Karpas-422 (cell line): ENCODE measurements at places on chromosomes 5 and 9.

DNA sequence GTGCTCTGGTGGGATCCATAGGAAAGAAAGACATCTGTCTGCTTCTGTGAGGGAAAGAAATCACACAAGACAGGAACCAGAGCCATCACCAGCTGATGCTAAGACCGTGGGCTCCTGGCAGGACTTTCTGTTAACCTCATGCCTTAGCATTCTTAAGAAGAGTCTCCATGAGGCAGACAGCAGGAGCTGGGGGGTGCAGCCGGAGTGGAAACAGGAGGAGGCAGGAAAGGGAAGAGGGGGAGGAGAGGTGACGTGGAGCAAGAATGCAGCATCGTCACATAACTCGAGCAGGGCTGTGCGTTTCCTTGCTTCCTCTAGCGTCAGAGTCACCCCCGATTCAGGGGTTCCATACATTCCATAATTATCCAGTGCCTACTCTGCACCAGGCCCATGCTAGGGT, 53.6 kb downstream of the ERGIC1 start:
- no peaks in the 10 kb centered on the region for H3K27me3 ChIP-seq
- H3K27ac ChIP-seq: no peak overlapping the region
- H3K36me3 ChIP-seq: no peaks in the 10 kb centered on the region
- no peak overlapping the region for H3K4me3 ChIP-seq

DNA sequence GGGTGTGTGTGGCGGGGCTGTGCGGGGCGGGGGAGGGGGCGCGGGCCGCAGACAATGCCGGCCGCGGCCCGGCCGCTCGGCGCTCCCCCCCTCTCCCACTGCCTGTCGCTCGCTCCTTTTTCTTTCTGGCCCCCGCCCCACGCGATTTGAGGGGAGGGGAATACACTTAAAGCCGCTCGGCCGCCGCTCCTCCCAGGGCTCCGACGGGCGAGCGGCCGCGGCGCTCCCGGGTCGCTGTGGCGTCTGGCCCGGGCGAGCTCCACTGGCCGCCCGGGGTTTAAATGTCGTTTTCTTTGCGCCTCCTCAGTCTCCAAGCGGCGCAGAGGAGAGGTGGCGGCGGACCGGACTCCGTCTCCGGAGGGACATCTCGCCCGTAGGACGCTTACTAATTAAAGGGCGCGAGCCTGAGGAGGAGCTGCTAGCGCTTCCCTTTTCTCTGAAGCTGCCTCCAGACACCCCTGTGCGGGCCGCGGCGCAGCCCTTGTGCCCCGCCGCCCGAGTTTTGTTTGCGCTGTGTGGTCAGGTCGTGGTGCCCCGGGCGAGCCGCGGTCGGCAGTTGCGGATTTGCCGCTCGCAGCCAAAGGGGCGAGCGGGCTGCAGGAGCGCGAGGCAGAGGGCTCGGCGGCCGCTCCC, 1.4 kb downstream of the ZSWIM6 start:
- H3K4me1 ChIP-seq: peaks cover 30% of the 10 kb centered on the region
- no peaks in the 10 kb centered on the region for H3K36me3 ChIP-seq
- no peak overlapping the region for H3K27ac ChIP-seq
- DNase-seq: peak; percentile 60
- H3K27me3 ChIP-seq: peaks cover 4% of the 10 kb centered on the region; the same call in 1 of the 2 replicates

DNA sequence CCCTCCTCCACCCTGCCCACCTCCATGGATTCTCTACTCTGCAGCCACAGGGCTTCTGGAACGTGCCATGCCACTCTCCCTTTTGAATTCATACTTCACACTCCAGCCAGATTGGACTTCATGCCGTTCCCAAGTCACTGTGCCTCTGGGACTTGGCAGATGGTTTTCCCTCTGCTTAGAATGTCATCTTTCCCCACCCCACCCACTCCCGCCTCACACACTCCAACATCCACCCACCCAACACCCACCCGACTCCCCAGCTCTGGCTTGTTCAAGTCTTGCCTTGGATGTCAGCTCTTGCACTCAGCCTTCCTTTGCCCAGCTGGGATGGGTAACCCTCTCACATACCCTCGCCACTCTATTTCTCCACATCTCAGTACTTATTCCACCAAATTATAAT, 142.1 kb upstream of the DHFR start:
- no peak for DNase-seq
- no peak overlapping the region for H3K4me3 ChIP-seq
- H3K27me3 ChIP-seq: no peaks in the 10 kb centered on the region
- peaks cover 22% of the 10 kb centered on the region for H3K36me3 ChIP-seq
- H3K4me1 ChIP-seq: peaks cover 23% of the 10 kb centered on the region

GRCh38 chr9:126232461-126232860, 94.2 kb upstream of the MVB12B start:
- H3K27me3 ChIP-seq: no peaks in the 10 kb centered on the region
- no peaks in the 10 kb centered on the region for H3K36me3 ChIP-seq
- H3K4me1 ChIP-seq: no peaks in the 10 kb centered on the region

DNA sequence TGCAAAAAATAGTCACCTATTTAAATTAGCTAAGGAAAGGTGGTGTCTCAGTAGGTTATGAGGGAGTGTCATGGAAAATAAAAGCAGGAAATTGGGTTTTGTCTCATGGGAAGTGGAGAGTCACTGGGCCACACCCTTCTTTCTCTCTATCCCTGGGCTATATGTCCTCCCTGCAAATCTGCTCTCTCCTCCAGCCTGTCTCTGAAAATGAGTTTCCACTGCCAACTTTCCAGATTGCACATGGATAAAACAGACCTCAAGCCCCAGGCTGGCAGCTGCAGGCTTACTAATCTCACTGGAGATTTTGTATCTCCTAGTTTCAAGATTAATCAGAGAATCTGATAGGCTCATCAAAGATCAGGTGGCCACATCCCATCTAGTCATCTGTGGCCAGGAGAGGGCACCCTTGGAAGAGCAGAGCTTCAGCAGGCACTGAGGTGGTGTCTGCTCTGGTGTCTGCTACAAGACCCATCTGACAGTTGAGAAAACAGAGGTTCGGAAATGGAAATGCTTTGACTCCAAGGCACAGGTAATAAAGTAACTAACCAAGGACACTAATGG, 178.9 kb downstream of the MSX2 start:
- no peaks in the 10 kb centered on the region for H3K4me1 ChIP-seq
- no peaks in the 10 kb centered on the region for H3K27me3 ChIP-seq
- peak; percentile 53 for DNase-seq
- no peak overlapping the region for H3K4me3 ChIP-seq
- H3K27ac ChIP-seq: no peak overlapping the region
- H3K36me3 ChIP-seq: no peaks in the 10 kb centered on the region

DNA sequence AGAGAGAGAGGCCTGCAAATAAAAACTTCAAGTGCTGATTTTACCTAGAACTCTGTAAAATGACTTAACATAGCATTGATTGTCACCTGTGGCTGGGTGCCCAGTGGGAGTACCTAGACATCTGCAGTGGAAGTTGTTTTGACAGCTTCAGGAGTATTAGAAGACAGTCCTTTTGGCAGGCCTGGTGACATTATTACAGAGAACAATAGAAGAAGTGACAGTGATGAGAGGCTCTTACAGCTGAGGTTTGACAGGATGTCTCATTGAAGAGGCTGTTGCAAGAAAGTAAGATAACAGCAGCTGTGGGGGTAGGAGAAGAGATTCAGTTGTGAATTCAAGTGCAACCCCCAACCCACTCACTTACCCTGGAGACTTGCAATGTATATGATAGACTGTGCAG, 27.9 kb upstream of the MUSK start:
- H3K4me1 ChIP-seq: no peaks in the 10 kb centered on the region
- no peaks in the 10 kb centered on the region for H3K36me3 ChIP-seq
- no peak overlapping the region for H3K27ac ChIP-seq
- H3K4me3 ChIP-seq: no peak overlapping the region

DNA sequence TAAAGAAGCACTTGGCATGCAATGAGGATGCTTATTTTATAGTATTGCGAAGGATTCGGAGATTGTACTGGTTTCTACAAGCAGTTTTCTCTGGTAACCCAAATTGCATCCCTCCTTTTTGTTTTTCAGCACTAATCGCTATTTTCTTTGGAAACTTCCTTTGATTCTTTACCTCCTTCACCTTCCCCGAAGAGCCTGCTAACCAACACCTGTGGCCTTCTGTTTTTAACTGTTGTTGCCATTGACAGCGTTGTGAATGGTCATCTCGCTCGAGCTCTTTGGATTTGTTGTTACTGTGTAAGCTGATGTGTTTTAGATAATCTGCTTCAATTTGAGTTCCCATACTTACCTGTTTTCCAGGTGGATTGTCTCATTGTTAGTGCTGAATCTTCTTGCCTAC, 1.1 kb downstream of the CNOT6 start:
- peak overlapping the region; percentile 90 for H3K4me3 ChIP-seq
- peaks cover 24% of the 10 kb centered on the region for H3K36me3 ChIP-seq
- H3K27ac ChIP-seq: no peak overlapping the region
- H3K4me1 ChIP-seq: peaks cover 22% of the 10 kb centered on the region
- DNase-seq: peak; percentile 55
- no peaks in the 10 kb centered on the region for H3K27me3 ChIP-seq

GRCh38 chr9:82436475-82436874, 447.9 kb downstream of the SPATA31D1 start:
- H3K27me3 ChIP-seq: no peaks in the 10 kb centered on the region
- no peaks in the 10 kb centered on the region for H3K4me1 ChIP-seq
- no peak for DNase-seq

DNA sequence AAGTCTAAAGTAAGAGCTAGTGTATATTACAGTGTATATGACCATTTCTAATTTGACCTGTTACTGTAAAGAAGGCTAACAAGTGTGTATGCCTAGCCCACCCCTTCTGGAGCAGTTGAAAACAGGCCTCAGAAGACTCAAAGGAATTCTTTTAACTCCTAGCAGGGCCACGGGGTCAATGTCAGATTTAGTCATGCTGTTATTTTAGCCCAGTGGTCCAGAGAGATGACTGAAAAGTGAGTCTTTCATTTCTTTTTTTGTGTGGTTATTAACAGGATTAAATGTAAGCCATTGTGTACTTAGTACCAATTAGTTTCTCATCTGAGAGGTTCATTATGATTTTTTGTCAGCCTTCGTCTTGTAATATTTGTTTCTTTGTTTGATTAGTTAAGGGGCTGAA, 24.4 kb downstream of the ZCCHC7 start:
- peaks cover 96% of the 10 kb centered on the region for H3K4me1 ChIP-seq
- DNase-seq: peak; percentile 76
- no peaks in the 10 kb centered on the region for H3K27me3 ChIP-seq
- H3K36me3 ChIP-seq: peaks cover 29% of the 10 kb centered on the region
- peak overlapping the region; percentile 94 for H3K27ac ChIP-seq

DNA sequence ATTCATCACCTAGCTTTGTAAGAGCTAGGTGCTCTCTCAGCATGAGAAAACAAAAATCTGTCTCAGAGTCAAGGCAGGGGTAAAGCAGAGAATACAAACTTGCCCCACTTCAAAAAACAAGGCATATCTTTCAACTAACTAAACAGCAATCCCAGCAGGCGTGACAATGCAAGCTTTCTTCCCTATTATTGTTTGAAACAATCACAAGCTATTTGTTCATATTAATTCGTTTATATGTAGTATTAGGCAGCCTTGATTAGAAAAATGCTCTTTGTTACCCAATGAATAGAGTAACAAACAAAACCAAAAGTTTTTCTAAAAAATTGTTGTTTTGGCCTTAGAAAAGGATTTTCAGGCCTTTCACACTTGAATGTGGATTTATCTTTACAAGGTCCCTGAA, 71.1 kb downstream of the LPAR1 start:
- DNase-seq: no peak
- no peaks in the 10 kb centered on the region for H3K36me3 ChIP-seq
- H3K27ac ChIP-seq: no peak overlapping the region
- H3K4me3 ChIP-seq: no peak overlapping the region

DNA sequence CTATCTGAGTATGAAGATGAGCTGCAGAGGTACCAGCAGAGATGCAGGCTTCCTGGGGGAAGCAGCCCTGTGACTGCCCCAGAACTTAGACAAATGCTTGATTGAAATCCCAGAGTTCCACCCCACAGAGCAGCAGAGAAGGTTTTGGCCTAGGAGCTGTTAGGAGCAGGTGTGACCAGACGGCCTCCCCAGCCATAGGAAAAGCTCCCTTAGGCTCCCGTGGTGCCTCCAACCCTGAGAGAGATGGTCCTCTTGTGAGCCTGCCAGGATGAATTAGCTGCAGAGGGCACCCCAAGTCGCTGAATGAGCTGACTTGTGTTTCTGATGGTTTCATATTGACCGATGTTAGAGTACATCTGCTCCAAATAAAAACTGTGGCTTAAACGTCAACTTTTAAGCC, 22.1 kb downstream of the NTRK2 start:
- H3K4me3 ChIP-seq: no peak overlapping the region
- H3K27ac ChIP-seq: no peak overlapping the region
- no peak for DNase-seq
- H3K4me1 ChIP-seq: no peaks in the 10 kb centered on the region

GRCh38 chr5:135332519-135333150, 66.4 kb downstream of the MACROH2A1 start:
- H3K27me3 ChIP-seq: no peaks in the 10 kb centered on the region
- H3K4me1 ChIP-seq: no peaks in the 10 kb centered on the region
- no peak overlapping the region for H3K27ac ChIP-seq
- H3K36me3 ChIP-seq: peaks cover 12% of the 10 kb centered on the region; the same call in 1 of the 2 replicates
- DNase-seq: peak; percentile 85
- H3K4me3 ChIP-seq: no peak overlapping the region

- H3K27ac ChIP-seq: no peak overlapping the region
- DNase-seq: no peak
- H3K4me1 ChIP-seq: no peaks in the 10 kb centered on the region
Observed at GRCh38 chr9:30574355-30575151, 1809.9 kb upstream of the ACO1 start.

- H3K4me3 ChIP-seq: no peak overlapping the region
- DNase-seq: no peak
- no peak overlapping the region for H3K27ac ChIP-seq
- H3K36me3 ChIP-seq: no peaks in the 10 kb centered on the region
- no peaks in the 10 kb centered on the region for H3K4me1 ChIP-seq
Observed at GRCh38 chr5:82985763-82986162, 91.4 kb downstream of the TMEM167A start.

- DNase-seq: no peak
- no peaks in the 10 kb centered on the region for H3K27me3 ChIP-seq
- no peak overlapping the region for H3K27ac ChIP-seq
- no peak overlapping the region for H3K4me3 ChIP-seq
- no peaks in the 10 kb centered on the region for H3K36me3 ChIP-seq
Observed at GRCh38 chr9:15294604-15295003, 12.4 kb downstream of the TTC39B start.

- no peak overlapping the region for H3K4me3 ChIP-seq
- H3K27me3 ChIP-seq: no peaks in the 10 kb centered on the region
- no peak overlapping the region for H3K27ac ChIP-seq
- no peak for DNase-seq
Observed at GRCh38 chr5:105840800-105841199, 1829.9 kb downstream of the EFNA5 start.

DNA sequence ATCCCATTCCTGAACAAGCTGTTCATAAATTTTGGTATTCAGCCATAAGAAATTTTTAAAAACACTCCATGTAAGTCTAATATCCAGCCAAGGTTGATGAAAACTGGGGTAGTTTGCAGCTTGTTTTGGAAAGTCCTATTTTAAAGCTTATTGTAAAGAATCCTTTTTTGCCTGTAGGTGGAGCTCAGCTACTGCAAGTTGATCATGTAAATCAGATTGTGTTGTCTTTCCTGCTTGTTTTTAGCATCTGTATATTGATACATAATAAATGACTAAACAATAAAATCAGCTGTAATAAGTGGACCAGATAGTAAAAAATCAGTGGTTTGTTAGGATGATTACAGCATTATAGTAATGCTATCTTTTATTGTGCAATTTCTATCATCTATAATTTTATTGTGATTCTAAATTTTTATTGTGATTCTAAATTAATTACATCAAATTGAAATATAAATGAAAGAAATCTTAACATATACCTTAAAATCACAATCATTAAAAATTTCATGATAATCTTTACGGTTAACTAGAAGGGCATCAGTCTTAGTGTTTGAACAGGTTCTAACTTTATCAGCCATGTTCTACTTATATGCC, 42.4 kb downstream of the CWC27 start:
- H3K4me1 ChIP-seq: no peaks in the 10 kb centered on the region
- no peak overlapping the region for H3K4me3 ChIP-seq
- DNase-seq: peak; percentile 72
- H3K36me3 ChIP-seq: 0 out of 2 replicates have a peak, but pooled peaks cover 4% of the 10 kb centered on the region
